ENCODE measurements at places on chromosomes 11 and 22.

DNA sequence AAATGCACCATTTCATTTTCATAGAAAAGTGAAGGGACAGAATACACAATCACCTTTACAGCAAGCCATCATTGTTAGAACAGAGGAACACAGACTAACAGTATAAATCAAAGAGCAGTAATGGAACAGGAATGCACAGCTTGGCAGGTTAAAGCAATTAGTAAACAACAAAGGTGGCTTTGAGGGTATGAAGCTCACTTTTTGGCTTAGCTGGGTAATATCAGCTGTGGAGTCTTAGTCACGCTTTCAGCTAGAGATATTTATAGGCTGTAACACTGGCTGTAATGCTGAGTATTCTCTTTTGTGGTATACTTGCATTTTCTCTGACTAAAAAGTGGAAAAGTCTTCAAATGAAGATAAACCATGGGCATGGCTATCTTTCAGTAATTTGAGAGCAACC, 1780.5 kb downstream of the LRRC4C start:
- DNase-seq: no peak

- DNase-seq: peak; percentile 30
These were observed 1.1 kb downstream of the TBCEL start for GRCh38 chr11:121024989-121025388.

DNA sequence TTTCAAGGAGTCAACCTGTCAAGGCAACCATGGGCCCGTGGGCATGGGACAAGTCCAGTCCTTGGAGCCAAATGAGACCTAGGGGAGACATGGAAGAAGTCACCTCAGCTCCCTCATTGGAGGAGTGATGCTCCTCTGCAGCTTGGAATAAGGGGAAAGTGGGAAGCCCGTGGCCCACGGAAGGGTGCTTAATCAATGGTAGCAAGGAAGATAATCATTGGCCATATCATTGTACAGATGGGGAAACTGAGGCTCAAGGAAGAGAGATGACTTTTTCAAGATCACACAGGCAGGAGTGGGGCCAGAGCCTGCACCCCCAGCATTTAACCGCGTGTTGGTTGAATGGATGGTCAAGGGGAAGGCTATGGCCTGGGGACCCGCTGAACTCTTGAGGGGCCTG, 133.0 kb downstream of the OSBP2 start:
- no peak for DNase-seq

GRCh38 chr11:44778195-44779100, 51.7 kb downstream of the TSPAN18 start:
- no peak for DNase-seq

GRCh38 chr11:130428316-130429119, at the start of gene ADAMTS8:
Gene ADAMTS8 (minus strand): TSS chr11:130428609. CDS start chr11:130428286, 323 bp downstream.
- DNase-seq: no peak

DNA sequence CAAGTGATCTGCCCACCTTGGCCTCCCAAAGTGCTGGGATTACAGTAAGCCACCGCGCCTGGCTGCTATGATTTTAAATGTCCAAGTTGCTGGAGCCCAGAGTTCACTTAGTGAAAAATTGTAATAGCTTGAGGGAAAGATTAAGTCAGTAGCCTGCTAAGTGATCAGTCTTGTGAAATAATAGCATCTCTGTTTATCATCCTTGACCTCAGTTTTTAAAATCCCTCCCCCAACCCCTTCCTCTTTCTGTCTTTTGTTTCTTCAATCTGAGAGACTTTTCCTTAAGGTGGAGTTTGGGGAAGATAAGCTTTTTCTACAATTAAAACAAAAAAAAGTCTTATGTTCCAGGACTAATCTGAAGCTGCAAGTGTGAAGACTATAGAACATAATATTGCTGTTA, 6.4 kb downstream of the HIPK3 start:
- DNase-seq: no peak

DNA sequence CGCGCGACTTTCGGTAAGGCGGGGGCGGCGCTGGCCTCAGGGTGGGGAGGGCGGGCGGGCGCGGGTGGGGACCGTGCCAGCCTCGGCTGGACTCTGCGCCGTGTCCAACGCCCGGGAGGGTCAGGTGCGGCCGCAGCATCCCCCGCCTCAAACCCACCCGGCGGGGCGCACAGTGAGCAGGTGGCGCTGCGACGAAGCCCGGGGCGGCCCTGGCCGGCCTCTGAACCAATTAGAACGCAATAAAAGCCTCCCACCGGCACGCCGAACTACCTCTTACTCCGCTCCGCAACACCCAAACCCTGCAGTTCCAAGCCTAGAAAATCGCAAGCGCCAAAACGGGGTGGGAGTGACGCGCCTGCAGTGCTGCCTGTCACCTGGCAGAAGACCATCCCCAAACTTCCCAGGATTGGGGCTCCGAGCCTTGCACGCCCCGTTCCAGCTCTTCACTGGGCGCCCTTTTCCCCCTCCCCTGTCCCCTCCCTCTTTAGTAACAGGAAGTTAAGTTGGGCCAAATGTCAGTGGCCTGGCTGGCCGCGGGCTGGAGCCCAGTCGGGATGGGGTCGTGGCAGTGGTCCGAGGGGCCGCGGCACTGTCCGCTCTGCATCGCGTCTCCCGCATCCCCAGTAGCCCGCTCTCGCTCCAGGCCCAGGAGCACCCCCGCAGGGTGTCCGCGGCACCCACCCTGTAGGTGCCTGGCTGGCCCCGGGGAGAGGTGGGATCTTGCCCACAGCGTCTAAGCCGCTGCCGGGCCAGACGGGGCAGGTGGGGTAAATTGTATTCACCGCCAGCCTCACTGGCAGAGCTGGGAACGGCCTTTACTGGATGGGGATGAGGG, 541 bp downstream of the MICAL2 start:
- peak; percentile 50 for DNase-seq

DNA sequence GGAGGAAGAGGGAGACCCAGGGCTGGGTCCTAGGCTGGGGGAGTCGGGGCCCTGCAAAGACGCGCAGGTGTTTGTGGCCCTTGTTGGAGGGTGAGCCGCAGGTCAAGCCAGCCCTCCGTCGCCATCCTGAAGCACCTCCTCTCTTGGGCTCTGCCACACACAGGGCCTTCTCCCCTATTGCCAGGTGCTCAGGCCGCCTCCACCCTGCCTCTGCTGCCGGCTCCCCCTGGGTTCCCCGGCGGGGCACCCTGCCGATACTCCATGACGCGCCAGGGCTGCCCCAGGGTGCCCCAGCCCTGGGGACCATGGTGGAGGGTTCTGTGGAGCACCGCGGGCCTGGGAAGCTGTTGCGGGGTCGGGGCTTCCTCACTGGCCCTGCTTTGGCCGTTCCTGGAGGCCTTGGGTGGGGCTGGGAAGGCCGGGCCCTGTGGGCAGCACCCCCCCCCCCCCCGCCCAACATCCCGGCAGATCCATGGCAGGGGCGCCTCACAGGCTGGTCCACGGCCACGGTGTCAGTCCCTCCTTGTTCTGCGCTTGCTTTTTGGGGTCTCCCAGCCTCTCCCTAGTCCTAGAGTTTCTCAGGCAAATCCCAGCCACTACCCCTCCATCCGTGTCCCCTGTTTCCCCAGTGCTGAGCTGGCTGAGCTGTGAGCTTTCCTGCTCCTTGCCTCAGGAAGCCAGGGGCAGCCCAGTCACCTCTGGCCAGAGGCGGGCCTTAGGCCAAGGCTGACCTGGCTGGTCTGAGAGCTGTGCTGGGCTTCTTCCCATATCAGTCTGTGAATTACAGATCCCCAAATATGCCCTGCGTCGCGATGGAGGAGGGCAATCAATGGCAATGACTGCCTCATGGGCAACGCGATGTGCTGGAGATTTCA, 2.3 kb upstream of the ADORA2A start:
- DNase-seq: no peak

GRCh38 chr11:102604875-102605274, 20.3 kb downstream of the MMP20 start:
- no peak for DNase-seq

- DNase-seq: peak; percentile 86
These were observed 38.7 kb downstream of the EIF3F start for GRCh38 chr11:8025816-8026215.

- peak; percentile 58 for DNase-seq
These were observed 23.4 kb downstream of the KRTAP5-5 start for GRCh38 chr11:1652771-1653540.

- peak; percentile 32 for DNase-seq
These were observed 942 bp upstream of the RPS6KA4 start for GRCh38 chr11:64357904-64358535.

DNA sequence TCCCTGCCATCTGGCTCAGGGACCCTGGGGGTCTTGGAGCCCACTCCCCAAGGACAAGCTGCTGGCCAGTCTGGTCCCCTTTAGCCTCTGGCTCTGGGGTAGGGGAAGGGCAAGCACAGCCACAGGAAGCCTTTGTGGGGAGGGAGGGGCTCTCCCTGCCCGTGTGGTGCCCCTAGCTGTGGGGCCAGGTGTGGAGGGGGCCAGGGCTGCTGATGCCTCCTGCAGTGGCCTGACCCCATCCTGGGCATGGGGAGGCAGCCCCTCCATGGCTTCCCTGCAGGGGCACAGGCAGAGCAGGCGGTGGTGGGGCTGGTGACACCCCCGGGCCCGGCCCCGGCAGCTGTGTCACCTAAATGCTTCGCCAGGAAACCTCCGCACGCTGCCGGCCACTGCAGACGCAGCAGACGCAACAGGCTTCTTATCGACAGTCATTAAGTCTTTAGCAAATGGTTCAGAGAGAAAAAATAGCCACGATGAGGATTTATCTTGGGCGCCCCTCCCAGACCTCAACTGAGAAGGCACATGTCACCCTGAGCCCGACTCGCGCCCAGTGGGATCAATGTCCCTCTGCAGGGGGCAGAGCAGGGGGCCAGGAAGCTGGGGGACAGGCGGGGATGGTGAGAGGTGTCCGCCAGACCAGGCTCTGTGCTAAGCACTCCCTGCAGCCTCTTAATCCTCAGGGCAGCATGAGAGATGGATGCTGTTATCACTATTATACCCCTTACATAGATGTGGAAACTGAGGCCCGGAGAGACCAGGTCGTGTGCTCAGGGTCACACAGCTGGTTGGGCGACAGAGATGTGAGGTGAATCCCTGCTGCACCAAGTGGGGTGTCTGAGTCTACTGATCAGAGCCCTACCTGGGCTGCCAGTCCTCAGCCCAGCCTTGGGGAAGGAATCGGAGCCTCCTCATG, 33.9 kb downstream of the FLRT1 start:
- DNase-seq: no peak

DNA sequence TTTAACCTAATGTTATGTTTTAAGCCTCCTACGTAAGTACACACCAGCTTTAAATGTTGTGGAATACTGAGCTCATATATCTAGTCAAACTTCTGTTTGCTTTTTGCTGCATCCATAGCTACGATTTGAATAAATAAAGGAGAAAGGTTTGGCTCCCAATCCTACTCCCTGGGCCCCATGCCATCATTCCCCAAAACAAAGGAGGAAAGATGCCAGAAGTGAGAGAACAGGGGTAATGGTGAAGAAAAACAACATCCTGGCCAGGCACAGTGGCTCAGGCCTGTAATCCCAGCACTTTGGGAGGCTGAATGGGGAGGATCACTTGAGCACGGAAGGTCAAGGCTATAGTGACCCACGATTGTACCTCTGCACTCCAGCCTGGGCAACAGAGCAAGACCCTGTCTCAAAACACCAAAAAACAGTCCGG, 26.5 kb downstream of the SCGB1A1 start:
- DNase-seq: peak; percentile 57

- DNase-seq: peak; percentile 94
These were observed 74.0 kb downstream of the ADAMTS15 start for GRCh38 chr11:130522284-130522961.

- DNase-seq: no peak
These were observed 493 bp upstream of the CYTH4 start for GRCh38 chr22:37281646-37282384.

DNA sequence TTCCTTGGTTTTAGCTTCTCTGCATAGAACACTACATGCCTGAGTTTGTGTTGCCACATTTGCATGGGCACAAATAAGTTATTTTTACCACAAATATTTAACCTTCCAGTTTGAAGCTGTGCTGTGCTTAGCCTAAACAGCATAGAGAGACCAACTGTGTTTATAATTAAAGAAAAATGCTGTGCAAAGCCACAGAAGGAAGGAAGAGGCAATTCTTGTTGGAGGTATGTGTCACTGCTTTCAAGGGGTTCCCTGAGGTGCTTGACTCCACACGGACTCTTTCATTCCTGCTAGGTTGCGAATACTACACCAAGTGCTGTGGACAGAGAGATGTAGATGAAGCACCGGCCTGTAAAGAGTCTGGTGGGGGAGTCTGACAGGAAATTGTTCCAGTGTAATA, 47.6 kb upstream of the OLFML1 start:
- DNase-seq: peak; percentile 66

DNA sequence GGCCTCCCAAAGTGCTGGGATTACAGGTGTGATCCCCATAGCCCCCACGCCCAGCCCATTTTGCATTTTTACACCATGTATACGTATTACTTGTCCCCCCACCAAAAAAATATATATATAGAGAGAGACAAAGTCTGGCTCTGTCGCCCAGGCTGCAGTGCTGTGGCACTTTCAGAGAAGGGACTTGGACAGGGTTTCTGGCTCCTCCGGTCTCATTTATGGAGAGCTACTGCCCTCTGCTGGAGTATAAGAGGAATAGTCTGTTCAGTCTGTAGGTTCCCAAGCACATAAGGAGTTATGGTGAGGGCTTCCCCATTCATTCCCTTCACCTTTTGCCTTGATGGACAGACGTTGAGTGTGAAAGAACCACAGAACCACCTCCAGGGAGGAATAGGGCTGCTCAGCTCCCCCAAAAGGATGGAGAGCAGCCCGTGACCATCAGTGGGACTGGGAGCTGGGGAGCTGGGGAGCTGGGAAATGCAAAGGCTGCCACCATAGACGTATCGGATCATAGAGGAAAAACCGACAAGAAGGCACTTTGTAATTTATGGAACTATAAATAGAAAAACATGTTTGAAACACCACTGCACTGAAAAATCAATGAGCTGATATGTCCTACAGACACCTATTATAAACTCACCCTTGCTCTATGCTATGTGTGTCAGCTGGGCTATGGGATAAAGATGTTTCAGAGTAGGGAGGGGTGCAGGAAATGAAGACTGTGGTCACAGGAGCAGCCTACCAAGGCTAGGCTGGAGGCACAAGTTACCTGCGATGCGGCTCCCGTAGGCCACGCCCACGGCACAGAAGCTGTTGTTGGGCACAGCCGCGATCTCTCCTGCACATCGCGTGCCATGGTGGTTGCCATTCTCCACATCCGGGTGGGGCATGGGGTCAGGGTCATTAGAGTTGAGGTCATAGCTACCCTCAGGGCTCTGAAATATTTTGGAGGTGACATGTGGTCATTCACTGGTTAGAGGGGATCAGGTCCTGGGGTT, 5.2 kb downstream of the PCSK7 start:
- DNase-seq: peak; percentile 85
